ENCODE measurements at places on chromosomes 2 and 18. TPM values are rescaled to one million over a fixed set of nuclear protein-coding genes. Genes with fewer than 3 reads are reported as not detected.

DNA sequence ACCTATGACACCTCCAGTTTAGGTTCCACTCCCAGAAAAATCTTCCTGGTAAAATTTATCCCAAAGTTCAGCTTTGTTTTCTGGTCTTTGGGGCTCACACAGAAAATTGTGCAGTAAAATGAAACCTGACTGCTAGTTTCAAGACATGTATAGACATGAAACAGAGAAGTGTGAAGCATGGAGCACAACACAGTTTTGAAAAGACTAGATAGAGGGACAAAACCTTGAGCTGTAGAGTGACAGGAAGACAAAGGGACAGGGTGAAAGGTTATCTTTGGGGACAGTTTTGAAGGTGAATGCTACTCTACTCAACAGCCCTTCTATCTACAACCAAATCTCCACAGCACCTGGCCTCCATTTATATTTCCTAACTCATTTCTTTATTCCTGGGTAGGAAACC is 352.6 kb downstream of the RBM43 start:
- no peak overlapping the region for H3K4me3 ChIP-seq
- no peaks in the 10 kb centered on the region for H3K4me1 ChIP-seq
- no peaks in the 10 kb centered on the region for H3K36me3 ChIP-seq
- DNase-seq: no peak
- no peaks in the 10 kb centered on the region for H3K27me3 ChIP-seq

DNA sequence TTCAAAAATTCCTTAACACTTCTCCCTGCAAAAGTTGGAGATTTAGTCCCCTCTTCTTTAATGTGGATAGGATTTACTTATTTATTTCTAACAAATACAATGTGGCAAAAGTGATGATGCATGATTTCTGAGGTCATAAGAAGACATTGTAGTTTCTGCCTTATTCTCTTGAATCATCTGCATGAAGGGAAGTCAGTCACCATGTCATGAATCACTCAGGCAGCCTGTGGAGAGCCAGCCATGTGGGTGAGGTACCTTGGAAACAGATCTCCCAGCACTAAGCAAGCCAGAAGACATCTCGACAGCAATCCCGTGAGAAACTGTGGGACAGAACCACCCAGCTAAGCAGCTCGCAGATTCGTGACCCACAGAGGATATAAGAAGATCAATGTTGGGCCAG is 2.7 kb upstream of the ZC3H8 start:
- no peaks in the 10 kb centered on the region for H3K36me3 ChIP-seq
- H3K4me1 ChIP-seq: peaks cover 9% of the 10 kb centered on the region
- no peaks in the 10 kb centered on the region for H3K27me3 ChIP-seq
- no peak overlapping the region for H3K27ac ChIP-seq

GRCh38 chr2:3940661-3941060 is 237.3 kb downstream of the DCDC2C start:
- H3K4me3 ChIP-seq: no peak overlapping the region
- H3K4me1 ChIP-seq: no peaks in the 10 kb centered on the region

- H3K36me3 ChIP-seq: no peaks in the 10 kb centered on the region
- DNase-seq: no peak
- H3K27ac ChIP-seq: no peak overlapping the region
- no peak overlapping the region for H3K4me3 ChIP-seq
- no peaks in the 10 kb centered on the region for H3K27me3 ChIP-seq
- no peaks in the 10 kb centered on the region for H3K4me1 ChIP-seq
Measured at GRCh38 chr2:68411397-68412126, 46.5 kb downstream of the PLEK start.

GRCh38 chr2:129957891-129958290 is 21.6 kb upstream of the RAB6C start:
- DNase-seq: no peak
- H3K4me1 ChIP-seq: no peaks in the 10 kb centered on the region
- no peak overlapping the region for H3K27ac ChIP-seq
- no peaks in the 10 kb centered on the region for H3K36me3 ChIP-seq
- no peak overlapping the region for H3K4me3 ChIP-seq

- peaks cover 13% of the 10 kb centered on the region for H3K4me1 ChIP-seq
- H3K36me3 ChIP-seq: no peaks in the 10 kb centered on the region
- no peak overlapping the region for H3K4me3 ChIP-seq
- no peak overlapping the region for H3K27ac ChIP-seq
Measured at GRCh38 chr2:168997118-168997521, 34.0 kb downstream of the ABCB11 start.

DNA sequence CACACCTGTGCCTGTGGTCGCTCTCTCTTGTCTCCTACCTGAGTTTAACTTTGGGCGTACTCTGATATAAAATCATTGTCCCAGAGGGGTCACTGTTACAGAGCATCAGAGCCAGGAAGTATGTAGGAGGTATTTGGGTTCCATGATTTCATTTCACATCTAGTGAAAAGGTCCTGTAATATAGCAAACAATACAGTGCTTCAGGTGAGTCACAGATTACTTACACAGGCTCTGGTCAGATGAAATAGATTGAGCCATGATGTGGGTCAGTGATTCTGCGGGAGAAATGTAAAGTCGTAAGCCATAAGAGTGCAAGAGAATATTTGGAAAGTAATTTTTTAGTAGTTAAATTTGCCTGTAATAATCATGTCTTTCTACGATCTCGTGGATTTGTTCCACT is 70.2 kb downstream of the SOCS6 start:
- H3K4me1 ChIP-seq: no peaks in the 10 kb centered on the region
- H3K36me3 ChIP-seq: no peaks in the 10 kb centered on the region
- no peak for DNase-seq
- H3K27me3 ChIP-seq: no peaks in the 10 kb centered on the region
- no peak overlapping the region for H3K4me3 ChIP-seq

GRCh38 chr2:88818381-88818780 is 126.9 kb downstream of the RPIA start:
- no peak for DNase-seq
- no peaks in the 10 kb centered on the region for H3K36me3 ChIP-seq
- no peak overlapping the region for H3K27ac ChIP-seq
- no peaks in the 10 kb centered on the region for H3K4me1 ChIP-seq

- no peak overlapping the region for H3K4me3 ChIP-seq
- H3K36me3 ChIP-seq: no peaks in the 10 kb centered on the region
- H3K27ac ChIP-seq: no peak overlapping the region
- no peak for DNase-seq
Measured at GRCh38 chr2:10497797-10498251, 49.7 kb upstream of the ODC1 start.

Gene MYCN
- 0.55 TPM for total RNA-seq

Gene CCL20
- 6.4 TPM for total RNA-seq

Gene TEX44
- total RNA-seq: not detected

Gene ITPRIPL1
- not detected for total RNA-seq

Gene FASTKD2
- total RNA-seq: 35.3 TPM

Gene CREG2
- 0.28 TPM for total RNA-seq
